ENCODE measurements at places on chromosomes 3 and 15.

DNA sequence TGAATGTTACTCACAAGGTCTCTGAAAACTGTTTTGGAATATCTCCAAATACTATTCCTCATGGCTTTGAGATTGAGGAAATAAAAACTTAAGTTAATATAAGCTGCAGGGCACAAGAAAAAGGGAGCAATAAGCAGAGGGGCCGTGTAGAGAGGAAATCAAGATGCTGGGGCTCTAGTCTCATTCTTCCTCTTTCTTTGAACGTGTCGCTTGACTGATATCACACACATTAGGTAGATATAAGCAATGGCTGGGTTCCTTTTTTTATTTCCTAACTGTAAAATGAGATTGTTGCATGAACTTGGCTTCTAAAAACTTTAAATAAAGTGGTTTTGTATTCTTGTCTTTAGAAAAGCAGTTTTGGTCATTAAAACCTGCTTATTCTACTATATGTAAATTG, 326.7 kb upstream of the ROPN1 start:
- DNase-seq: no peak

DNA sequence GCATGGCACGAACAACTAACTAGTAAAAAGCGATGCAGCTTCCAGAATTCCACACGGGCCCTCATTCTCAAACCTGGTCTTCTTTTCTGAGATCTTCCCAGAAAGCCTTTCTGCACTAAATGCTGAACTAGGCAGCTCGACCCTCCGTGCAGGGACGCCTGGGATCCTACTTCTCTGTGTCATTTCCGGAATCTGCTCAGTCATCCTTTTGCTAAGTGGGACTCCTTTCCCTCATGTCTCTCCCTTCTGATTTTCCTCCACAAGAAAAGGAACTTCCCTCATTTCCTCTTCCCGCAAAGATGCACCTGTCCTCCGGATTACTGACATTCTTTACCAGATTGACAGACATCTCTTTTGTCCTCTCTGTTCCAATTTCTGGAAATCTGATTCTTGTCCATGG, 9.2 kb upstream of the HES1 start:
- DNase-seq: no peak

DNA sequence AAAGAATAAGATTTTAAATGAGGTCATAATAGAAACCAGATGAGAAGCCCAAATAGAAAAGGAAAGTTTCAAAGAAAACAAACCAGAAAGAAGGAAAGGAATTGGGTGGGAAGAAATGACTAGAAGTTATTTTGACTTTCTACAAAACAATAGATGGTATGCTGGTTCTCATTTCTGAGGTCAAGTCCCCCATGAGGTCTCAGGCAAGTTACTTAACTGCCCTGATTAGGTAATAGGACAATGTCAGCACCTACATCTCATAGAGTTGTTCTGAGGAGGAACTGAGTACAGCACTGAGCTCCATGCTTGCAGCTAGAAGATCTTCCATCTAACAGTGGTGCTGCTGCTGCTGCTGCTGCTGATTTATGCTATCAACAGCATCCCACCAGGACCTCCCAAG, 185.9 kb downstream of the ERC2 start:
- no peak for DNase-seq

DNA sequence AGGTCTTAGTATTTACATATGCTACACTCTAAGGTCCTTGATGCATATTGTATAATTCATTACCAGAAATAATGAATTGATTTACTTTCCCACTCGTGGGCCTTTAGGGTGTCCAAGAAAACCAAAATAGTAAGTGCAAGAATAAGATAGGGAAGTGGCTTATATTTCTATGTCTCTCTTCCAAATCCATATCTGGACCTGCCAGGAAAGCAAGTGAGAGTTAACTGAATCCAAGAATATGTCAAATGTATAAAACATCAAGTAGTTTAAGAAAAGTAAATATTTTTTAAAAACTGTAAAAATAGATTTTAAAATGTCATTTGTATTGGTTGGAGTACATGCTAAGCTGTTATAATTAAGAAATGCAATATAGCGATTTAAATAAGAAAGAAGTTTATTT, 1072.1 kb downstream of the OTOL1 start:
- DNase-seq: no peak

DNA sequence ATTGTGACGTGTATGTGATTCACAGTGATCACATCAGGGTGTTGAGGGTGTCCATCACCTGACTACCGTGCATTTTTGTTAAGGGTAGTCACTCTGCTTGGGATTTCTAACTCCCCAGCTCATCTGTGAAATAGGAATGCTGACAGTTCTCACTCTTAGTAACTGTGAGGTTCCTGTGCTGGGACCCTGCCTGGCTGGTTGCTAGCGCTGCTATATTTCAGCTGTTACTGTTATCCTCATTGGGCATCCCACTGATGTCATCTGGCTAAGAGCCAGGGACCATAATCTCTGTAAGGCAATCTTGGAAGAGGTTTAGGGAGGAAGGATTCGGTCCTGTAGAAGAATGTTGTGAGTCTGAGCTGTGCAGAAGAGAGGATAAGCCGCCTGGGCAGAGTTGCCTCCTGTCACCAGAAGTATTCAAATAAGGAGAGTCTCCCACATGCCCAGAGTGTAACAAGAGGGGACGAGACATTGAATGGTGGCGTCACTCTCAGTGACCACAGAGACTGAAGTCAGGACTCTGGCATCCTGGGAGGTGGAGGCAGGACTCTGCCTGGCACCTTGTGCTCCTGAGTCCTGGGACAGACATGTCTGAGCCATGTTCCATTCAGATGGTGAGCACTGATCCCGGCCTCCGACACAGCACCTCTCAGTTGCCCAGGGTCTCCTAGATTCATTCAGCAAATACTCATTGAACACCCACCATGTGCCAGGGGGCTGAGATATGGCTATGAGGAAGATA, 52.2 kb downstream of the FBLN2 start:
- no peak for DNase-seq

DNA sequence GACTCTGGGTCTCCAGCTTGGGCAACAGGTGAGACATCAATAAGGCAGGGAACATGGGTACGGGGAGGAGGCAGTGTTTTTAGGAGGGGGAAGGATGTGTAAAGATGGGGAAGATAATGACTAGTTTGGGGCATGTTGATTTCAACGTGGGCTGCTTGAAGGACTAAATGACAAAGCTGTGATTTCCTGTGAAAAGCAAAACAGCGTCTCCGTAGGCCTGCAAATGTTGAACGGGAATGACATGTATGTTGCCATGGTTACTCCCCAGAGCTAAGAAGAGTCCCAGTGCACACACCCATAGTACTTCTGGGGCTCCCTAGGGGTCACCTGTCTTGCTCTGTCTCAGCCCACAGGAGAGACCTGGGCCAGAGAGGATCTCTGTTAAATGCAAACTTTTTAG, 71.3 kb upstream of the ETV5 start:
- DNase-seq: no peak

GRCh38 chr15:51718219-51718618, 19.2 kb downstream of the LYSMD2 start:
- DNase-seq: no peak

- no peak for DNase-seq
These were observed 64.7 kb downstream of the ADAMTS9 start for GRCh38 chr3:64623125-64623524.

All from T-helper 17 cell (primary cell).